CD4-positive, alpha-beta memory T cell (primary cell): ENCODE measurements at places on chromosomes 5 and 9.

- no peak for DNase-seq
These were observed 8.8 kb upstream of the ADGRV1 start for GRCh38 chr5:90549729-90550275.

DNA sequence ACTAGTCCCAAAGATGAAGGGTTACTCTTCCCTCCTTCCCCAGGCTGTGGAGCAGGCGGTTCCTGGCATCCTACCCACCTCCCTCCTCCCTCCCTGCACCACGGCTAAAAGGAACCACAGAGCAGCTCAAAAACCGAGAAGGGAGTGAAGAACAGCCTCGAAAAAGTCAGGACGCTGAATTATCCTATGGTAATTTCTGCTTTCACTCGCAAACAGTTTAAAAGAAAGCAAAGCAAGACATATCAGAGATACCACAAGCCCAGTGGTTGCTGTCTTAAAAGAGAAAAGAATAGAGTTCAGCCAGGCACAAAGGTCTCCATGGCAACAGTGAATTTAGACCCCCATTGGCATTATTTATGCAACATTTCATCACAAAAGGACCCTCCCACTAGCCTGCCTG is 315.4 kb downstream of the CTNND2 start:
- DNase-seq: no peak

GRCh38 chr5:163248333-163248732 is 189.1 kb upstream of the CCNG1 start:
- no peak for DNase-seq

- DNase-seq: no peak
These were observed 11.5 kb upstream of the SH3RF2 start for GRCh38 chr5:145924849-145925248.

- DNase-seq: no peak
These were observed 213.6 kb downstream of the AGTPBP1 start for GRCh38 chr9:85528142-85528541.

DNA sequence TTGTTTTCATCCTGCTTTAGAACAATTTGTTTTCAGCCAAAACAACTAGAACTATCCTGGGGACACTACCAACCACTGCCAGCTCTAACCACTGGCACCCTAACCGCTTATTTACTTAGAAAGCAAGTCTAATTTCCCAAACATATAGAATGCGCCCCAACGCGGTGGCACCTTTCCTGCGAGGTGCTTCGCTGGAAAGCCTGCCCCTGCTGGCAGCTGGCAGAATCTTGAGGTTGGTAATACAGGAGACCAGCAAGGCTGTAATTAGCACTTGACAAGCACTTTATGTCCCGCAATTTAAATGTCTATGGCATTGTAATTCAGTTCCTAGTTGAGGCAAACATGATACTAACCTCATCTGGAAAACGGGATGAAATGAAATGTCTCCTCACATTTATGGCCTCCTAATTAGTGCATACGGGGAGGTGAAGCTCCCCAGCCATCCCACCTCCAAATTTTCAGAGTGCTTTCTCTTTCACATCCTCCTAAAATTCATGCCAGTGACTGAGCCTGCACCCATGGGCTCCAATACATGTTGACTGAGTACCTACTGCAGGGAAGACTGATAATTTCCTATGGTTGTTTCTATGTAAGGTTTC is 30.4 kb downstream of the GABBR2 start:
- no peak for DNase-seq

GRCh38 chr5:39503155-39503554 is 78.4 kb upstream of the DAB2 start:
- DNase-seq: no peak

DNA sequence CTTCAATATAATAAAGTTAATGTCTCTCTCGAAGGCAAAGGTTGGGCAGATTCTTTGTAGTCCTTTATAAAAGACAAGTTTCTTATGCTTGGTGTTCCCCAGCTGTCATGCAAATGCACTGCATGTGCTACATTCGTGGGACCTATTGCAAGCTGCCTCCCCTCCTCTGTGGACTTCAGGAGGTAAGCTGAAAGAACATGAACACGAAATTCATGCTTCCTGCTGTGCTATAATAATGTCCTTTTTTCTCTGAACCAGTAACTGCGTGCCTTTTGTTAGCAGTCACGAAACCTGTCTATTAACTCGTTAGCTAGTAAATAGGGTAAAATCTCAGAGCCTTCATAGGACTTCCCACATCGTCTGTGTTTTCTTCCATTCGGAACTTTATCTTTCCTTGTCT is 363.5 kb downstream of the CDH9 start:
- DNase-seq: no peak

DNA sequence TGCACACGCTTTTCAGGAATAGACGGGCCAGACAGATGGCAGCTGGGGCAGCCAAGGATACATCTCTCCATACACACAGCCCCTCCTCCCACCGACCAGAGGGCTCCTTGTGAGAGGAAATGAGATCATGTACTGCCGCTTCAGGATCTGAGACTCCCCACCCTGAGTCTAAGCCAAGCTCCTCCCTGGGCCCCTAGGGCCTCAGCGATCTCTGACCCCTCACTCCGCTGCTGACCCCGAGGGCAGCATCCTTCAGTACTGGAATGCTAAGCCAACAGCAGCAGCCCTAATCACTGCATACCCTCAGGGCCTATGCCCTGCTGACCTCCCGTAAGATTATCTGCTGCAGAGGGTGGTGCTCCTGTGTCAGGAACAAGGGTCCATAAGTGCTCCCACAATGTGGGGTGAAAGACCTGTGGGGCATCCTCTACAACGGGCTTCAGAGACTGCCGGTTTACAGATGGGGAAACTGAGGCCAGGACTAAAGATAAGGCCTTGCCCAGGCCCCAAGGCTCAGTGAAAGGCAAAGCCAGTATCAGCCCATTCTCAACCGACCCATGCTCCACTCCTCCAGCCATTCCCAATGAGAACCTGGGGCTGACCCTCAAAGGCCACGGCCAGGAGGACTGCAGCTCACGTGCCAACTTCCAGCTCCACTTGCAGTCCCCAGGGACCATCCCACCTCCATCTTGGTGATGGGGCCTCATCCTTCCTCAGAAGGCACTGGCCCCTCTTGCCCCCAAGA is 37.5 kb downstream of the BICD2 start:
- no peak for DNase-seq

- DNase-seq: no peak
These were observed 165.5 kb downstream of the C9orf50 start for GRCh38 chr9:129455151-129455995.

GRCh38 chr9:103319979-103320378 is 324.8 kb downstream of the CYLC2 start:
- DNase-seq: no peak

DNA sequence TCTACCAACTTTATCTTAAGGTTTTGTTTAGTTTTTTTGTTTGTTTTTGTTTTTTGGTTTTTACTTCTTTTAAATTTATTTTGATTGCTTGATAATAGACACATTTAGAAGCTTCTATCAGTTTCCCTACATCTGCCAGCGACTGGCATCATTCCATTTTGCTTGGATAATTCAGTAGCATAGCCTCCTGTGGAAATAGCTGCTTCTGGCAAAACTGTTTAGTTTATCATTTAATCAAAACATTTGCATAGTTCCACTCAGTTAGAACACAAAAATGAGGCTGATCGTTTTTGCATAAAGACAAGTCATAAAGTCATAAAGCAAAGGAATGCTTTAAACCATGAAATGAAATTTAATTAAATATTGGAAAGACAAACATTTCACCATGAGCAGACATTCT is 133.7 kb upstream of the NFIL3 start:
- DNase-seq: no peak

DNA sequence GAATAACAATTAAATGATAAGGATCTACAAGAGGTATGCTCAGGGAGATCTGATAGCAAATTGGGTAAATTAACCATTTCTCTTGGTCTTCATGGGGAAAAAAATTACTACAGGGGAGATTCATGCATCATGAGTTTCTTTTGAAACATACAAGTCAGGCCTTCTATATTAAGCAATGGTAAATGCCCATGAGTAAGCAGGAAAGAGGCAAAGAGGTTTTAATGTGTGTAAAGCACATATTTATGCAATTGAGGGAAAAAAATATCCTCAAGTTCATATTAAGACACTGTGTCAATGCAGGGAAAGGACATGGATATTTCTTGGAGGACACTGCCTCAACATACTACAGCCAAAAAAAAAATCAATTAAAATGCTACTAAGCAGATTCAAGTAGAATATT is 73.4 kb upstream of the NR4A3 start:
- DNase-seq: no peak

GRCh38 chr5:95861864-95862561 is 39.5 kb upstream of the GLRX start:
- peak; percentile 52 for DNase-seq

DNA sequence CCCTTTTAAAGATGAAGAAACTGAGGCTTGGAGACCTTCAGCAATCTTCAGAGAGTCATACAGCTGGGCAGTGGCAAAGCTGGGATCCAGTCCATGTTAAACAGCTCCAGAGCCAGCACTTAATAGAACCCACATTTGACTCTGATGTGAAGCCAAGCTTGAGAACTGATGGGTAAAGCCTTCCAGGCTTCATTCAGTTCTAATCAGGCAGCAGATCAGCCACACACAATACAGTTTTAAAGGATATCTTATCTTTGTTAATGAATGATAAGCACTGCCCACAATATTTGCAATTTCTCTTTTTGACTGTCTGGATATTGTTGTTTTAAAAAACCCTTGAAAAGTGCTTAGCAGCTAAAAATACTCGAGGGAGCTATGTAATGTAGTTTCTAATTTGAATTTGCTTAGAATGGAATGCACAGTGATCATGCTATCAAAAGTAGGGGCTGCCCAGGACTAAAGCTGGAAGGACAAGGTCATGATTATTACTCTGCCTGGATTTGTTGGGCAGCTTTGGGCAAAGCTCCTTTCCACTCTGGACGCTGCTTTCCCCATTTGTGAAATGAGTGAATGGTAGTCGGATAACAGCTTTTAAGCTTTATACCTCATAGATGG is 31.3 kb upstream of the HTR4 start:
- no peak for DNase-seq

GRCh38 chr5:11525020-11525419 is 379.2 kb downstream of the CTNND2 start:
- no peak for DNase-seq

DNA sequence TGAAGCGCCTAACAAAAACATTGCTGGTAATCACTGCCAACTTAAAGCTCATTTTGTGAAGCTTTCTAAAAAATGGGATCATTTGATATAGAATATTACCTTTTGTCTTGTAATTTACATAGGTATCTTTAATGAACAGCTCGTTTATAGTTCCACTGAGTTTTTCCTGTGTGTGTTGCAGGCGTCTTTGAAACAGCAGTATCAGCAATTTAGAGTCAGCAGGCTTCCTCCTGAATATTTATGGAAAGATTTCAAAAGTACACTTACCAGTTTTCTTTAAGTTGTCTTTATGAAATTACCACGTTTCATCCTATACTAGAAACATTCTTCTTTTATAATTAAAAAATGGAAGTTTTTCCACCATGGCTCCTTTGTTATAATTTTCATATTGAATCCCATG is 140.3 kb upstream of the GRIN3A start:
- DNase-seq: no peak

DNA sequence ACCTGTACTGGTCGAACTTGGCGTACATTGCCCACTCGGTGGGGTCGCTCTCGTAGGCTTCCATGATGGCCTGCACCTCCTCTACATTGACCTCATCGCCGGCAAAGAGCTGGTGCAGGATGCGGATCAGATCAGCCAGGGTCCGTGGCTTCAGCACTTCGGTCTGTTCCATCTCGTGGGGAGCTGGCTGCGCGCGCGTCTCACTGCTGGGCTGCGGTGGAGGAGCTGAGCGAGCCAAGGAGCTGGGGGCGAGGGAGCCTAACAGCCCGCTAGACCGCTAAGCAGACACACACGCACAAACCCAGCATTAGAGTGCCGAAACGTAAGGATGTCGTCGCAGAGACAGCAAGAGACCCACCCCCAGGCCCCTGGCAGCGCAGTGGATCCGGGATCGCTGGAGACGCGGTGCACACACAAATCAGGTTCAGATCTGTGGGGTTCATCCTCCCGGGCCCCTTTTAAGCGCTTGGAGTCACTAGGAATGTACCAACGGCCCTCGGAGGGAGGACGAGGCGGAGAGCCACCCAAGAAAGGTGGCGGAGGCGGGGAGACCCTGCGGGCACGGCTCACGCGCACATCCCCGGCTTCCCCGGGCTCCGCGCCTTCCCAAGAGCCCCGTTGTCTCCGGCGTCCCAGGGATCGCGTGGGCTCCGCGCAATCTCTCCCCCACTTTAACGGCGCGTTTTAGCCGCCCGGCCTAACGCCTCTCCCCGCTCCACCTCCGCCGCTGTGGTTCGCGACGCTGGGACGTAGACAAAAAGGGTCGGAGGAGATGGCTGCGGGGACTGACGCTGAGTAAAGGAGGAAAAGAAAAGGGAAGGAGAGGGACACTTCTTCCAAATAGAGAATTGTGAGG is at the start of gene CDO1:
TSS of gene CDO1 (minus strand) at position 434 of the 856 bp plus-strand sequence. CDS start at position 172, 262 bp downstream.
- DNase-seq: peak; percentile 14

- no peak for DNase-seq
These were observed 1.1 kb upstream of the CSF2 start for GRCh38 chr5:132072528-132072927.

GRCh38 chr5:147510885-147511284 is 1.0 kb upstream of the DPYSL3 start:
- DNase-seq: no peak

DNA sequence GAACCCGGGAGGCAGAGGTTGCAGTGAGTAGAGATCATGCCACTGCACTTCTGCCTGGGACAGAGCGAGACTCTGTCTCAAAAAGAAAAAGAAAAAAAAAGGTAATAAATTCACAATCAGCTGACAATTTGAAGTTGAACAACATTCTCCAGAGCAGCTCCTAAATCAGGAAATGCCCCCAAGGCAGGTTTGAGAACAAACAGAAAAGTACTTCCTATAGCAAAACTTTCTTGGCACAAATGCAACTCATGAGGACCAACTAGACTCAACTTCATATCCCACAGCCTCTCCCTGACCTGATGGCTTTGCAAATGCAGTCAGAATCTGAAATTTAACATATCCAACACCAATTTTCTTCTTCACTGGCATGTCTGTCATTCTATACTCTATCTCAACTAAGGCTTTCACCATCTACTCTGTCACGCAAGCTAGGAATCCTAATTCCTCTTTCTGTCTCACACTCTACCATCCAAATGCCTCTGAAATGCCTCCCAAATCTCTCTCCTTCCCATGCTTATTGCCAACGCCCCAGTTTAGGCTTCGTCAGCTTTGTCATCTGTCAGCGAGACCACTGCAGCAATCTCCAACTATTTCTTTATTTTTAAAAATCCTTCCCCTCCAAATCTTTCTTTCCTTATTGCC is 113.3 kb downstream of the MAPKAP1 start:
- DNase-seq: no peak

- DNase-seq: no peak
These were observed 1488.4 kb upstream of the WWC1 start for GRCh38 chr5:166803058-166803457.

GRCh38 chr9:21267485-21268346 is 27.9 kb upstream of the IFNA14 start:
- DNase-seq: no peak
